ENCODE measurements at places on chromosomes 3 and 15. TPM values are rescaled to one million over a fixed set of nuclear protein-coding genes. Genes with fewer than 3 reads are reported as not detected.

ECT2 gene
- total RNA-seq = 11.2 TPM

GOLGA6B gene
- not detected for total RNA-seq

GNAT1 gene
- total RNA-seq = not detected

SUMF1 gene
- total RNA-seq = 32.6 TPM

ROBO1 gene
- total RNA-seq = 141 TPM

GABRR3 gene
- not detected for total RNA-seq

GPX1 gene
- 298 TPM for total RNA-seq

TRPM1 gene
- total RNA-seq = not detected

GOLGA6L7 gene
- not detected for total RNA-seq

Measured in placental pericyte (primary cell).